ENCODE measurements at places on chromosomes 13 and 19.

- no peak for ATAC-seq
Measured at GRCh38 chr19:44796701-44797115, 12.2 kb upstream of the BCAM start.

DNA sequence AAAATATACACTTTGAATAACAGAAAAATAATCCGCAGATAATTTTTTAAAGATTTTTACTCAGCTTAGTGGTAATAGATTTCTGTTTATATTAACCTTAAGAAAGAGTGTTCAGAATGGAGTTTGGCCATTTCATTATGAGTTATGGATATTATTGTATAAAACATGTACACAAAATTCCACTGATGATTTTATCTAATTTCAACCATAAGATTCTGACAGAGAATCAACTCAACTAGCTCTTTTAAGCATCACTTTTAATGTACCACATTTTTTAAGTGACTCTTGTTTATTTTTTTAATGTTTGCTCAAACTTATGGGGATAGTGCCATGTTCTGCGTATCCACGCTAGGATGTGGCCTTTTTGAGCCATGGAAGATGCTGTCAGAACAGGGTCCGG lies 75.7 kb downstream of the COL4A2 start:
- ATAC-seq: no peak

DNA sequence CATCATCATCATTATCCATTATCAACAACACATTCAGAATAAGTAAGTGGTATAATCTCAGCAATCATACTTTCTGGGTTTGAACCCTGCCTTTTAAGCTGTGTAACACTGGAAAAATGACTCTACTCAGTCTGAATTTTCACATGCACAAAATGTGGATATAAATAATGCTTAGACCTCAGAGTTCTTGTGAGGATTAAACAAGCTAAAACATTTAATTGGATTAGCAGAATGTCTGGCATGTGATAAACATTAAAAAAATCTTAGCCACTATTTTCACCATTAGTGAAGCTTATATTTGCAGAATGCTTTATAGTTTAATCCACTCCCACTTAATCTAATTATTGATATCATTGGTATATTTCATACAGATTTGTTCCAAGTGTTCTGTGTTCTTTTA lies 412.3 kb downstream of the RFC3 start:
- ATAC-seq: no peak

DNA sequence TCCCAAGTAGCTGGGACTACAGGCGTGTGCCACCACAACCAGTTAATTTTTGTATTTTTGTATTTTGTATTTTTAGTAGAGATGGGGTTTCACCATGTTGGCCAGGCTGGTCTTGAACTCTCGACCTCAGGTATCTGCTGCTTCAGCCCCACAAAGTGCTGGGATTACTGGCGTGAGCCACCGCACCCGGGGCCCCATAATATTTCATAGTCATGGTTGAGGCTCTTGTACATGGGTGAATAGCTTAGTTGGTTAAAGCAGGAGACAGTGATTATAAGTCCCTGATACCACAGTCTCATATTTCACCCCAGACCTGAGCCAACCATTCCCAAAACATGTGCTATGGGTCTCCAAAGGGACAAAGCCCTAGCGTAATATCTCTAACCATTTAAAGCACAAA lies 26.1 kb downstream of the MBNL2 start:
- ATAC-seq: no peak

- peak; percentile 91 for ATAC-seq
Measured at GRCh38 chr13:80100636-80101035, 240.3 kb downstream of the SPRY2 start.

- peak; percentile 53 for ATAC-seq
Measured at GRCh38 chr13:50386541-50387050, 371.4 kb downstream of the KCNRG start.

- ATAC-seq: no peak
Measured at GRCh38 chr19:10420444-10421239, at the start of gene PDE4A. TSS of gene PDE4A (plus strand) at chr19:10420538. CDS start at chr19:10420765, 227 bp downstream.

DNA sequence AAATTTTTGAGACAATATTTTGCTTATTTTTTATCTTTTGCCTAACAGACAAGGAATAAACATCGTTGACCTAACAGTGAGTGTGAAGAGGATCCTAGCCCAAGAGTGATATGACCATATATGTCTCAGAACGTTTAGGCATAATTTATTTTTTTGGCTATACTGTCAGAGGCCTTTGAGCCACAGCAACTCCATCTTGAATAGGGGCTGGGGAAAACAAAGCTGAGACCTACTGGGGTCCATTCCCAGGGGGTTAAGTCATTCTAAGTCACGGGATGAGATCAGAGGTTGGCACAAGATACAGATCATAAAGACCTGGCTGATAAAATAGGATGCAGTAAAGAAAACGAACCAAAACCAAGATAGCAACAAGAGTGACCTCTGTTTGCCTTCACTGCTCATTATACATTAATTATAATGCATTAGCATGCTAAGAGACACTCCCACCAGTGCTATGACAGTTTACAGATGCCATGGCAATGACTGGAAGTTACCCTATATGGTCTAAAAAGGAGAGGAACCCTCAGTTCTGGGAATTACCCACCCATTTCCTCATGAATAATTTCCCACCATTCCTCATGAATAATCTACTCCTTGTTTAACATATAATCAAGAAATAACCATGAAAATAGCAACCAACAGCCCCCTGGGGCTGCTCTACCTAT lies 510.9 kb upstream of the PCDH9 start:
- no peak for ATAC-seq

DNA sequence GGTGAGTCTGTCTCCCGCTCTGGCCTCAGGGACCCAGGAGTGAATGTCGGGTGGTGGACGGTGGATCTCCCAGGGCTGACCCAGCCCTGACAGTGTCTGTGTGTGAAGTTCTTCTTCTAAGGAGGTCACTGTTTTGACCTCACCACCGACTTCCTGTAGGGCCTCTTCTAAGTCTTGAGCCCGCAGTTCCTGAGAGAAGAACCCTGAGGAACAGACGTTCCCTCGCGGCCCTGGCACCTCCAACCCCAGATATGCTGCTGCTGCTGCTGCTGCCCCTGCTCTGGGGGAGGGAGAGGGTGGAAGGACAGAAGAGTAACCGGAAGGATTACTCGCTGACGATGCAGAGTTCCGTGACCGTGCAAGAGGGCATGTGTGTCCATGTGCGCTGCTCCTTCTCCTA lies at the start of gene SIGLEC7:
Gene SIGLEC7, plus strand, starts transcription at position 183 of the 400 bp plus-strand sequence. Its CDS starts 69 bp downstream, at position 252.
- no peak for ATAC-seq

GRCh38 chr13:26919311-26919710 lies 158.7 kb upstream of the GPR12 start:
- ATAC-seq: no peak

- ATAC-seq: no peak
Measured at GRCh38 chr13:106061781-106062180, 473.7 kb downstream of the EFNB2 start.

DNA sequence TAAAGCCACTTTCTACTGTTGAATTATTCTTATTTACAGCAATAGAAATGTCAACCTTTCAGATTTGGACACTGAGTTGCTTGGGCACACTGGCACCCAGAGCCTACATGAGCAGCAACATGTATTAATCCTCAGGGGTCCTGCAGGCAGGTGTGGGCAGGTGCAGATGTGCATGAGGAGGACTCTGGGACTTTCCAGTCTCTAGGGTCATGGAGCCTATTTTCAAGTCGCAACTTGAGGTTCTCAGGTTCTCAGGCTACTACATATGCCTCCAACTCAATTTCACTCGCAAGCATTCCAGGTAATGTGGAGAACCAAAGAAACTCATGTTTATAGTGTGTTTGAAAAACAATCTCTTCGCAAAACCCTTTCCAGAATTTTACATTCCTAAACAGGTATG lies 73.2 kb downstream of the STARD13 start:
- ATAC-seq: no peak

DNA sequence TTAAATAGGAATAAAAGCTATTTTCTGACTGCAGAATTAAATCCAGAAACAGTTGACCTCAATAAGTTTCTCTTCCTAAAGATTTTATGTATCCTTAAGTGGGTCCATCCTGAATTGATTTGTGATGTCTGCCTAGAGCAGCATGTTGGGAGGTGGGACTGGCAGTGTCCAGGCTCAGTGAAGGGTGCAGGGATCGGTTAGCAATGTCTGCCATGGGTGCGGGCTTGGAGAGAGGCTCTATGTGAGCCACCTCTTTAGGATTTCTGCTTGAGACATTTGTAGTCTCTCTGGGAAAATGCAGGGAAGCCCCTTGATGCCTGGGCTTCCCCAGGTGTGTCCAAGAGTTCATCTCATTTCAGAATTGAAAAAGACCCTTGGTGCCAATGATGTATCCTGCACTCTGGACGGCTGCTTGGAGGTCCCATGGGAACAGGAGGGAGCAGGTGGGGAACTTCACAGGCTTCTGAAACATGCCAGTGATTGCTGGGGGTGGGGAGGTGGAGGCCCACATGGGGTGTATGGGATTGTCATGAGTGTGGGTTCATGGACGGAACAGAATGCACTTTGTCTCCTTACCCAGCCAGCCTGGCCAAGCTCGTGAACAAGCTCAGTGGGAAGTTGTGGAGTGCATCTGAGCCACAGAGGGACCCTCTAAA lies 6.2 kb upstream of the COLGALT1 start:
- ATAC-seq: no peak

DNA sequence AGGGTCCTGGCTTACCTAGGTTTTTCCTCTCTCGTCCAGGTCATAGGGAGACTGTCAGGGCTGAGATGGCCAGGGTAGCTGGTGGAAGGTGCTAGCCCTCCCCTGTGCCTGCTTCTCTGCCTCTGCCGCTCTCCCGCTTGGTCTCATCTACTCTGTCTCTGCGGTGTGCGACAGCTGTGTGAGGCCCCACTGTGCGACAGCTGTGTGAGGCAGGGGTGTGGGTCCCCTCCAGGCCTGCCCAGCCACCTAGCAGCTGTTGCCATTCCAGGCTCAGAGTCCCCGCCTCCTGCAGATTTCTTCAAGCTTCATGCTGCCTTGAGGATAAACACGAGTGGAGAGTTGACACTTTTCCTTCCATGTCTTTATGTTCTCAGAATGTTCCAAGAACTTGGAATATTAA lies 53.0 kb downstream of the ARHGEF7 start:
- no peak for ATAC-seq

GRCh38 chr19:14248578-14249011 lies 42.6 kb upstream of the ADGRL1 start:
- peak; percentile 83 for ATAC-seq

- no peak for ATAC-seq
Measured at GRCh38 chr13:89205856-89206520, 1534.8 kb downstream of the SLITRK5 start.

DNA sequence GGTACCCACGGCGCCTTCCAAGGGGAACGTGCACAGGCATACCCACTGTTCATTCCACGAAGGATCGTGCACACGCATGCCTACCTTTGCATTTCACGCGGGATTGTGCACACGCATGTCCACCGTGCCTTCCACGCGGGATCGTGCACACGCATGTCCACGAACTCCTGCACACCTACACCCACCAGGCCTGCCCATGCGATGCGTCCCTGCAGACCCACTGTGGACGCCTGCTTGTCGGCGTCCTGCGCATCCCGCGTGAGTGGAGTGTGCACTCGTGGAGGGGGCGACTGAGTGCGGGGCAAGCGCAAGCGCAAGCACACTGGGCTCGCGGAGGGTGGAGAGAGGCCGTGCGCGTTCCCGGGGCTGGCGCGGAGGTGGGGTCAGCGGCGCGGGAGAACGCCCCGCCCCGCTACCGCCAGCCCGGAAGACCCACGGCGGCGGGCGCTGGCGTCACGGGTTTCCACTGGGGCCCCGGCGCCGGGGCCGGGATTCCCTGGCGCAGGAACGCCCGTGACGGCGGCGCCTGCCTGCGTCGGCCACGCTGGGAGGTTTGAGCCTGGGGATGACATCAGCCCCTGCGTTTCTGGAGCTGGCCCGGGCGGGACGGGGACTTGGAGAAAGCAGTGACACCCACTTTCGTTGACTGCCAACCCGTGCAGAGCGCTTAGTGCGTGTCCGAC lies 18.7 kb downstream of the GADD45B start:
- ATAC-seq: peak; percentile 78

DNA sequence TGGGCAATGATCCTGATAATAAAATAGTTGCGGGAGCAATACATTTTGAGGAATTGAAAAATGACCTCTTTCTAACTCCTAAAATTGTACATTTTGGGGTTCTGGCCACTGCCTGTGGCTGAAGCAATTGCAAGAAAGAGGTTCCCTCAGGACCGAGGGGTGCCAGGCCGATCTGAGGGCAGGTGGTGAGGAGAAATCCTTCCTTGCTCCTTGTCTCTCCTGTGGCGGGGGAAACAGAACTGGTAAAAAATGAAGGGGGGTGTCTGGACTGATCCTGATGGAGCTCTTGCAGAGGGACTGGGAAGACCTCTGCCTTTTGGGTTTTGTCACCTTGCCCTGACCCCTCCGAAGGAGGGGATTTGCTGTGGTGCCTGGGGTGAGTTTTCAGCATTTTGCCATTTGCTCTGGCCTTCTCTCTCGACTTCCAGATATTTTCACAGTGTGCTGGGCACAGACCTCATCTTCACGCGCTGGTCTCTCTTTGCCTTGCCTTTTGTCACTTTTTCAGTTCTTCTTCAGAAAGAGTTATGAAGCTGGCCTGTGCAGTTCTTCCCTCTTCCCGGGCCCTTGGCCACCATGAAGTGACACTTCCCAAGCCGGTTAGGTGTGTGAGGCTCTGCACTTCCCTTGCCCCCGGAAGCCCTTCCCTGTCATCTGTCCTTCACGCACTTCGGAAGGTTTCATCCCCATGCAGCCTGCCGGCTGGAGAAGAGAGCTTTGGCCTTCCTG lies 22.2 kb downstream of the NFIX start:
- no peak for ATAC-seq

GRCh38 chr19:31959527-31960018 lies 385.8 kb upstream of the ZNF507 start:
- ATAC-seq: no peak

Data from SK-N-SH treated with all-trans-retinoic acid at 6 μM for 48 hours (cell line).